ENCODE measurements at places on chromosomes 6 and 20.

GRCh38 chr6:118528129-118528528, 20.0 kb upstream of the PLN start:
- DNase-seq = no peak

- DNase-seq = no peak
These were observed 116.9 kb downstream of the TTLL2 start for GRCh38 chr6:167441715-167442206.

DNA sequence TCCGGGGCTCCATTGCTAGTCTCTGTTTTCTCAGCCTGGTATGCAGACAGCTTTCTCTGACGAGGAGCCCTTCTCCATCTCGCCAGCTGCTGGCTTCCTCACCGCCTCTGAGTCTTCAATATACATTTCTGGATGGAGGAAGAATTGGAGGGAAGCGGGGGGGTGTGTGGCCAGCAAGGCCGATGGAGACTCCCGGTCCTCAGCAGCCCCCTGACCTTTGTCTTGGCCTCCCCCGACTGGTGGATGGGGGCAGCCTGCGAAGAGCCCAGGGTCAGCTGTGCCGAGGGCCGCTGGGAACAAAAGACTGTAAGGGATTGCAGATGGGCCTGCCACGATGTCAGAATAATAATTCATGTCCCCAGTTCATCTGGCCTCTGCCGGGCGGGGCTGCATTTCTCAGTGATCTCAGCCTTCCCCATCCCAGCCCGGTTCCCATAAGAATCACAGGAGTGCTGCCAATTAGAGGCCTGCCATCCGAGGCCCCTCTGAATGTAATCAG, 54.3 kb upstream of the STX16 start:
- no peak for DNase-seq

GRCh38 chr6:10513544-10513943, 7.6 kb upstream of the GCNT2 start:
- DNase-seq = no peak

- no peak for DNase-seq
These were observed 877.8 kb downstream of the EPHA7 start for GRCh38 chr6:92541448-92542060.

- no peak for DNase-seq
These were observed 234.3 kb downstream of the PACRG start for GRCh38 chr6:162962093-162962492.

DNA sequence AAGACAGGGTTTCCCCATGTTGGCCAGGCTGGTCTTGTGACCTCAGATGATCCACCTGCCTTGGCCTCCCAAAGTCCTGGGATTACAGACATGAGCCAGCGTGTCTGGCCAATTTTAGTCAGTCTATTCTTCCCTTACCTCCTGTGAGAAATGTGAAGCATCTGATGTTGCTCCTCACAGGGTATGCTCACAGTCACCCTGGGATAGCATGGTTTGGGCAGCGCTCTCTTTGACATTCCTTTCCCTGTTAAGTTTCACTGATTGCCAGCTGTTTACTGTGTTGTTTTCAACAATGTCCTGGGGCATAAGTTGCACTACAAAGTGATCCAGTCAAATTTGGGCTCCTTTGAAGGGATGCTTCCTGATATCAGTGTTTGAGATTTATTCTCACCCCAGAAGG, 13.1 kb downstream of the CDC5L start:
- DNase-seq = no peak

DNA sequence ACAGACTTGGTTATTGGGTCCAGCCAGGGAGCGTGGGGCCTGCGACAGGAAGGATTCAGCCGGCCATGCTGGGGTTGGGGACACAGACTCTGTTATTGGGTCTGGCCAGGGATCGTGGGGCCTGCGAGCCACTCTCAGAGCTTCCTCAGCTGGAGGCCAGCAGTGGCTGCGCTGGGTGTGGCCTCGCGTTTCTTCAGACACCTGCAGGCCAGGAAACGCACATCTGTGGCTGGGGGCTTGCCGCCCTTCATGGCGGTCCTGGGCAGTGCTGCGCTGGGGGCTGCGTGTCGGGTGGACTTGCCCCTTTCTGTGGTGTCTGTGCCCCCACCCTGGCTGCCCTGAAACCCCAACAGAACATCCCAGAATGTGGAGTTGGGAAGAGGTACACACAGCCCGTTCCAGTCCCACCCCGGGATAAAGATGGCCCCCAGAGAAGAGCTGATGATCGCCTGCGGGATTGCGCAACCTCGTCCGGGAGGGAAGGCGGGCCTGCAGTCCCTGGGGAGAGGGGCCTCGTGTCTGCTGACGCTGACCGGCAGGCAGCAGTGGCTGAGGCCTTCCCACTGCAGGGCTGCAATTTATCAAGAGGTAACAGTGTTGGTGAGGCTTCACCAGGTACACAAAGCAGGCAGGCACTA, 16.9 kb upstream of the MTG2 start:
- DNase-seq = no peak

- no peak for DNase-seq
These were observed 628 bp downstream of the RBM24 start for GRCh38 chr6:17281497-17282481.

- DNase-seq = no peak
These were observed 167.5 kb downstream of the CD83 start for GRCh38 chr6:14284969-14285590.

DNA sequence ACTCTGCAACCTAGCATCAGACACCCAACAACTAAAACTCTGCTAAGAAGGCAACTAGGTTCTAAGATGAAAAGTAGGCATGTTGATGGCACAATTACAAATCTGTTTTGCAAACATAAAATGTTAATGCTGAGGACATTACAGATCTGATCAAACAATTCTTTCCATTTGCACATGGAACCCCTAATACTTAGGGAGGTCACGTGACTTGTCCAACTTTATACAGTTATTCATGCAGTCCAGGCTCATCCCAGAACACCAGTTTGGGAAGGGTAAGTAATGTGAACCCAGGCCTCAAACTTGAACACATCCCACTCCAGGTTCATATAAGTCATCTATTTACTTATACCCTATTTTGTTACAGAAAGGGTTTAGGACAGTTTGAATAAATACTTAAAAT, 247.2 kb downstream of the HACE1 start:
- no peak for DNase-seq

- no peak for DNase-seq
These were observed 53.6 kb upstream of the SIRPA start for GRCh38 chr20:1841554-1842140.

GRCh38 chr20:58650181-58650775, 805 bp upstream of the STX16 start:
- no peak for DNase-seq

DNA sequence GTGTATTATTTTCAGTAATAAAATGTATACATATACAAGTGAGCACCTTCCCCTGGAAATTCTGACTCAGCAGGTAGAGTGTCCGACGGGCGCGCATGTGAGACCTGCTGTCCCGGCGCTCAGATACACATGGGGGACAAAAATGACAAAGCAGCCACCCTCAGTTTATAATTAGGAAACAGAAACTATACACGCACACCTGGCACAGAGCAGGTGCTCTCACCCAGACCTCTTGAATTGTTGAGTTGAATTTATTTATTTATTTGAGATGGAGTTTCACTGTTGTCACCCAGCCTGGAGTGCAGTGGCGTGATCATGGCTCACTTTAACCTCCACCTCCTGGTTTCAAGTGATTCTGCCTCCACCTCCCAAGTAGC, 180.4 kb downstream of the ZDHHC14 start:
- DNase-seq = no peak

DNA sequence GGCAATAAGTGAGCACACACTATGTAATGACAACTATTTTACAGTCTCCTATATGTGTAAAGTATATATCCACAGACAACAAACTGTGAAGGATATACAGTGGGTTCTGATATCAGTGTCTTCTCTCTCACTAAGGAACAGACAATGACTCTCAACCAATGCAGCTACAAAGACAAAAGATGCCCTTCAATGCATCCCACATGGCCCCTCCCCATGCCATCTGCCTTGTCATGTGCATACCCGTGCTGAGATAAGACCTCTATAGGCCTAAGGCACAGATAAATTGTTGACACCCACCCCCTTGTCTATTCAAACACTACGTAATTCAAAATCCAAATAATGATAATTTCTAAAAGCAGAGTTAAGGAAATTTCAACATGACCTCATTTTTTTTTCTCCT, 1123.5 kb upstream of the MAP3K7 start:
- no peak for DNase-seq

DNA sequence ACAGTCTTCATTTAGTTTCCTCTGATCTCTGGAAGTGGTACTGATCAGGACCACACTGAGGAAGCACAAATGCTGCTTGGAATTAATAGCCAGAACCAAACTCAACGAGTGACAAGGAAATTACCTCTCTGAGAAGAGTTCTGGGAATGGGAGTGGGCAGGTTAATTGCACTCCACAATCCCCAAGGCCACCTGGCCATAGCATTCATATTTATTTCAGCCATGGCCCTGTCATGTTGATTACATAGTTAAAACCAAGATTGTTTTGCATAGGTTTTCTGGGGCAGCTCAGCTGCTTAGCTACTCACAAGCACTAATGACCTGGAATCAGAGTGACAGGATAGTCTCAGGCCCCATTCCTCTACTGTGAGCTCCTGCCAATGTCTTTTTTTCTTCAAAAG, 230.2 kb upstream of the RIMS1 start:
- DNase-seq = no peak

DNA sequence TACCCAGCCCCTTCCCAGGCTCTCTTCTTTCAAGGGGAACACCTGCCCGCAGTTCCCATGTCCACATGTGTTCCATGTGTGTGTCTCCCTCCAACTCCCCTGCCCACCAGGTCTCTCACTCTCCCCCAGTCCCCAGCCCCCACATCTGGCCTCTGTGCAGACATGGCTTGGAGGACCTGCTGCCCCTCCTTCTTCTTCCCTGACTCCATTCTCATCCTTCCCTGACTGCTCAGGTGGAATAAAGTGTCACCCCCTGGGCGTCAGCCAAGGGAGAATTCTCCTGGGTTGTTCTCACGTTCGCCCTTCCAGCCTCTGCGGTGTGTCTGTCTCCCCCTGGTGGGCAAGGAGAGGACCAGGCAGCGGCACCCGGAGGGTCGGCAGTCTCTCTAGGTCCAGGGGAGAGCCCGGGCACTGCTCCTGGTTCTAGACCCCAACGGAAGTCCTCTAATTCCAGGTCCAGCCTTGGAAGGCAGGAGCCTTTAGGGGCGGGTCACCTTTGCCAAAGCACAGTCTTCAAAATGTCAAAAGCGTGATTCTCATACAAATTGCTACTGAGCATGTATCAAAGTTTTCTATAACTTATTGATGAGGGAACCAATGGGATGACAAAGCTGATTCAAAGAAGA, 50.5 kb downstream of the EBF4 start:
- DNase-seq = peak; percentile 9

- no peak for DNase-seq
These were observed 241.9 kb upstream of the STXBP5 start for GRCh38 chr6:146962329-146962728.

- DNase-seq = peak; percentile 66
These were observed 302.7 kb upstream of the ZFP64 start for GRCh38 chr20:52494244-52494643.

- peak; percentile 68 for DNase-seq
These were observed 97.7 kb upstream of the VGLL2 start for GRCh38 chr6:117167520-117168271.

DNA sequence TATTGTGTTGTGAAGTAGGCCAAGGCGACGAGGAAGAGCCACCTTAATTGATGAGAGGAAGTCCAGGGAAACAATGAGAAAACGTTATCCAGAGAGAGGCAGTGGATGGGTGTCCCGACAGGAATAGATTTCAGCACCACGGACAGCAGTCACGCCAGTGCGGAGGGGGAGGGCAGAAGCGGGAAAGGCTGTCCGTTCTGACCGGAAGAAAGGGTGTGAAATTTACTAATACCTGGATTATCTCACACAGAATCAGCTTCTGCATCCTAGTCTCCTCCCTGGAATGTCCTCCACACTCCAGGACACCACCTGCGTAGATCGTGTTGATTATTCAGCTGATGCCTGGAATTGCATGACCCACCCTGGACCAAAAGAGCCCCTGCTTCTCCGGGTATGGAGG, 7.4 kb upstream of the BPIFA3 start:
- DNase-seq = no peak

DNA sequence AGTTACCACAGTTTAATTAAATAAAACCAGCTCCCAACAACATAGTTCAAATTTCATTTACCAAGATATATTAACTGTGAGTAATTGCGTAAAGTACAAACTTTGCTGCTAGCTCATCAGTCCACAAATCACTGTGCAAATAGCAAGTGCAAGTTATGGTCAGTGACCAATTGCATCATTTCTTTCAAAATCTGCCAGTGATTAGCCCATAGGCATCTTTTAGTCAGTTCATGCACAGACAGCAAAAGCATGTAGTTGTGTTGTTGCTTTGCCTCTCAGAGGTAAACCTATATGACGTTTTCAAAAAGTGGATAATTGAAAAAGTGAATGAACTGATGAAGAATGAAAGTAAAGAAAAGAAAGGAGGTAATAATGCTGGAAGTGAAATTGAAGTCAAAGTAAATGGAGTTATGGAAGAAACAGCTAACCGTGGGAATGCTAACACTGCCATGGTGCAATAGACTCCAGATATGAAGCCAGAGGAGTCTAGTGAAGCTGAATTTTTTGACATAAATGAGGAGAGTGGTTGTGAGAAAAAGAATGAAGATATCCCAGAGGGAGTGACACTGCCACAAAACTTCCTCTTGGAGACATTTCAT, 36.5 kb downstream of the ENPP1 start:
- no peak for DNase-seq

DNA sequence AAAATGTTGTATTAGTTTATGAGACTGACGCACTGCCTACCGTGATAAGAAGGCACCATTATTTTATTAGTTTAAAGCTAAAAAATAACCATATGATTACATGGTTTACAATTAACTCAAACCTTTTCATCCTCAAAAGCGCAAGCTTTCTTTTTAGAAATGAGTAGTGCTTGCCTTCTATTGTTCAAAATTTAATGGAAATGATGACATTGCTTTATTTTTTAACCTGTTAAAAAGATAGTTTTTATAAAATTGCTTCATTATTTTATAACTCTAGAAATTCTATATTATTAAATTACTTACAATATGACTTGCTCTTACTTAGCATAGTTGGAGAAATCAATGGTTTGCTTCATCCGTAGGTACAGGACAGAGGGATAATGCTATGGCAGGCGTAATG, 78.7 kb upstream of the HDDC2 start:
- no peak for DNase-seq

- DNase-seq = no peak
These were observed 4.4 kb downstream of the FIG4 start for GRCh38 chr6:109695468-109695867.
